Stimulated activated CD4-positive, alpha-beta T cell treated with anti-CD3 and anti-CD28 coated beads, Interleukin-15, amount 100 ng/mL, for 1 hour (primary cell): ENCODE measurements at places on chromosomes 12 and 14.

- no peak for DNase-seq
These were observed 330.0 kb downstream of the SYT1 start for GRCh38 chr12:79194595-79194994.

- DNase-seq, result no peak
These were observed 16.2 kb upstream of the RNASE1 start for GRCh38 chr14:20818861-20819260.

- no peak for DNase-seq
These were observed 42.5 kb downstream of the WDR20 start for GRCh38 chr14:102182190-102182589.

DNA sequence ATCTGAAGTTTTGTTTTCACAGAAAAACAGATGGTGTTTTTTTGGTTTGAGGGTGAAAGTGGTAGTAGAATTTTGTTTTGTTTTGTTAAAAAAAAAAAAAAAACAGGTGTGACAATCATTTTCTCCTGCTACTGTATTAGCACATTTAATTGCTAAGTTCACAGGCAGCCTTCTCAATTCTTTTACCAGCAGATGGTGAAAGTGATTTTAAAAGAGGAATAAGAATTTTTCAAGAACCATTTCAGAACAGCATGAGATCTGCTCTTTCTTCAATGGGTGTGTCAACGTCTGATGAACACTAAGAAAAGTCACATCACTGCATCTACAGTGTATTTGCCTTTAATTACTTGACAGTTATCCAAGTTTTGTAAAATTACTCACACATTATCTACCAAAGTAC, 303.7 kb upstream of the USP15 start:
- DNase-seq, result no peak

DNA sequence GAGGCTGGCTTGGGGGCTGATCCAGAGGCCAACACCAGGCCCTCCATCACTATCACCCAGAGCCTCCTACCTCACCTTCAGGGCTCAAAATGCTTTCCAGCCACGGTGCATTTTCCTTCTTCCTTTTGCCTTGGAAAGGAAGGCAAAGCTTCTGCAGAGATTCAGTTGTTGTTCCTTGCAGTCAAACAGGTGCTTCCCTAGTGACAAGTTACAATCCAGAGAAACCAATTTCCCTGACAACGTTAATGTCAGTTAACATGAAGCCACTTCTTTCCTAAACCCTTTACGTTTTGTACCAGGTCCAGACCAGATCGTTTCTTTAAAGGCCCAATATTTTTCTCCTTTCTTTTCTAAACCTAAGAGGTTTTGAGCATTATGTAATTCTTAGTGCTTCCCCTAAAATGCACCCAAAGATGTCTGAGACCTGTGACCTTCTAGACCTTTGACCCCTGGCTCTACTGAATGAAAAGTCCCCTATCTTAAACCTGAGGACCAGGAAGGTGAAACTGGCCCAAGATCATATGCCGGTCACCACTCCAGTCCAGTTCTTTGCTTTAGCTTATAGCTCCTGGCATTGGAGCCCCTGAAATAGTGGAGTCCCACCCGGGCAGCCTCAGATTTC, 211.5 kb downstream of the SLC41A2 start:
- DNase-seq, result no peak

DNA sequence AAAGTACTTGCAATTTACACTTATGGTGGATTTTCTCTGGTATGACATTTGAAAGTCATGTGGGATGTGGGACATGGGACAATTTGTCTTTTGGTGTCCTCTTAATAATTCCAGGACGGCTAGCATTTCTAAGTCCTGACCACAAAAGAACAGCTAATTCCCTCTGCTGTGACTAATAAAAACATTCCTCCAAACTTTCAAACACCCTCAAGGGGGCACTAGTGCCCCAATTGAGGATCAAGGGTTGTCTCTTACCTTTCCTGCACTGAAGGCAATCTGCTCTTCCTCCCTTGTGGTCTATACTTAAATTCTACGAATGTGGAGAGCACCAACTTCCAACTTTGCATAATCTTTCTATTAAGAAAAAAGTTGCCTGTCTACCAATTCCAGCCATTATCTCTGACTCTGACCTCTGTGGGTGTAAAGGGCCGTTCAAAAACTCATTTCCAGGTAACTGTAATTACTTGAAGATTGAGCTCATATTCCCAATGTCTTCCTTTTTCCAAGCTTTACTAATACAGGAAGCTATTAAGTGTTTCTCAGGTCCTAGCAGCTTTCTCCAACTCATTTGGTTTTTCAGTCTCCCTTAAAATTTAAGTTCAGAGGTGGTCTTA, 210.2 kb downstream of the PTPRO start:
- DNase-seq, result peak; percentile 12

DNA sequence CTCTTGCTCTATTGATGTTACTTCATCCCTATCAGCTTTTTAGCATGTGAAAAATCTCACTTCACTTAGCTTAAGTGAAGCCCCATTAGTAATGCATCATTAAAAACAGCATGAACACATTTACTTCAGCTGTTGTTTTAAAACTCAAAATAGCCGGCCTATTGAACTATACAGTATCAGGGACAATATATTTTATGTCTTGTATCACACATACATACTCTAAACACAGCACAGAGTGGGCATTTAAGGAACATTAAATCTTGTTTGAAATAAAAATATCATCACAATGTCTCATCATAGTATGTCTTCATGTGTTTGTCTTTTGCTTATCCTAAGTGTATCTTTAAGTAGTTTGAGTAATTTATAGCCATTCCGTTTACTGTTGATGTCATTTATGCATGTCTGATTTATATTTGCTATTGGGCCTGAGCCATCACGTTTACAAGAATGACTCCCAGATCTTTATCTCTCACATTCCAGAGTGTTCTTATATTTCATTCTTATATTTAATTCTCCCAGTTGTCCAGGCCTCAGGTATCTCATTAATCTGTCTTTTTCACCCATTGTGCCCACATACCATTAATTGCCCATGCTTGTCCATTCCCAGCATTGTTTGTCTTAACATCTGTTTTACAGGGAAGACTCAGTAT, 57.5 kb downstream of the ARHGAP5 start:
- no peak for DNase-seq

- DNase-seq, result no peak
These were observed 38.5 kb upstream of the SLC6A15 start for GRCh38 chr12:84950971-84951546.

GRCh38 chr14:52656905-52657304, 38.5 kb downstream of the ERO1A start:
- DNase-seq, result no peak

DNA sequence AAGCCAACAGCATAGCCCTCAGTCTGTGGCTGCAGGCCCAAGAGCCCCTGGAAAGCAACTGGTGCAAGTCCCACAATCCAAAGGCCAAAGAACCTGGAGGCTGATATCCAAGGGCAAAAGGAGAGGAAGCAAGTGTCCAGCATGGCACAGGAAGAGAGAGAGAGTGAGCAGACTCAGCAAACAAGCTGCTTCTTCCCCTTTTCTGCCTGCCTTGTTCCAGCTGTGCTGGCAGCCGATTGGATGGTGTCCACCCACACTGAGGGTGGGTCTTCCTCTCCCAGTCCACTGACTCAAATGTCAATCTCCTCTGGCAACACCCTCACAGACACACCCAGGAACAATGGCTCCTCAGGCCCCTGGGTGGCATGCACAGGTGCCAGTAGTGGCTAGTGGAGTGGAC, 33.5 kb downstream of the SMCO2 start:
- no peak for DNase-seq

DNA sequence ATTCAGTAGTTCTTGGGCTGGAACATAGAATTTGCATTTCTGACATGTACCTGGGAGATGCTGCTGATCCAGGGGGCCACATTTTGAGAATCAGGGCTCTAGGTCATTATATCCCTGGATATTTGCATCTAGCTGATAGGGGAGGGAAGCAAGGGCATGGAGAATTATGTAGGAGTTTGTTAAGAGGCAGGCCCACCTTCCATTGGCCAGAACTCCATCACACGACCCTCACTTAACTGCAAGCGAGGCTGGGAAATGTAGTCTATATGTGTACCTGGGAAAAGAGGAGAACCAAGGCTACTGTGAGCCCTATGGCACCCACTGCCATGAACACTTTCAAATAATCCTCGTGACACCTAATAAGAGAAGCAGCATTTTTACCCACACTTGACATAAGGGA, 657.6 kb downstream of the MED13L start:
- DNase-seq, result no peak

GRCh38 chr12:24034160-24034559, 84.7 kb upstream of the SOX5 start:
- DNase-seq, result no peak

DNA sequence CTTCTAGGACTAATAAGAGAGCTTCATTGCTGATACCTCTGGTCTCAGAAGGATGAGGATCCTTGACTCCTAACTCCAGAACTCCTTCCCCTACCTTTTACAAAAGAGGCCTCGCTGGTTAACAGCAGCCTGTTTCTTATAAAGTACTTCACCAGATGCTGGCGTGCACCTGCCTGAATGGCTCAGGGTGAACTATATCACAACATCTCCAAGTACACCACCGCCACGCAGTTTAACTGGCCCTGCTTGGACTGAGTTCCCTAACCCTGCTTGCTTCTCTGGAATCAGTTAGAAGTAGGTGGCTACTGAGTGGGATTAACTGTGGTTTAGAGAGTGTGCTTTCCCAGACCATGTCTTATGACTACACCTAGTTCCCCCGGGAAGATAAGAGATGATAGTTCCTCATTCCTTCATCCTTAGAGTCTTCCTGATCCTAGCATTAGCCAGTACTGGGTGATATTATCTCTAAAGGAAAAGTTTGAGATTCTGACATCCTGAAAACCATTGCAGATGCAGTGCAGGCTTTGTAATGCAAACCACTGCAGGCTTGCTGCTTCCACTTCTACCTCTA, 3.0 kb downstream of the FOXJ2 start:
- DNase-seq, result no peak

DNA sequence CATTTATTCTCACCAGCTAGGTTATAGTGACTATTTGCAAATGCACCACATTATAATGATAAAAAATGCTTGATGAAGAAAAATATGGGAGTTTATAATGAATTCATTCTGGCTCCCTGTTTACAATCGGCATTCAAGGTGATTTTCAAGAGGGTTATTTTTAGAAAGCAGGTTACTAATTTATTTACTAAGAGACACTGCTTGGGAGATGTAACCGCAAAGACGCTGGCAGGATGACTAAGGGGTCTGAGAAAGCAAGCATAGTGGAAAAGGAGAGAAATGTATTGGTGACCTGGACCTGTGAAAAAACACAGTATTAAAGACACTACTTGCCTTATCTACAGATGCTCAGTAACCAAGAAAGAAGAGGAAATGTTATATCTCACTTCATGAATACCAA, 13.3 kb upstream of the PITPNM2 start:
- no peak for DNase-seq

DNA sequence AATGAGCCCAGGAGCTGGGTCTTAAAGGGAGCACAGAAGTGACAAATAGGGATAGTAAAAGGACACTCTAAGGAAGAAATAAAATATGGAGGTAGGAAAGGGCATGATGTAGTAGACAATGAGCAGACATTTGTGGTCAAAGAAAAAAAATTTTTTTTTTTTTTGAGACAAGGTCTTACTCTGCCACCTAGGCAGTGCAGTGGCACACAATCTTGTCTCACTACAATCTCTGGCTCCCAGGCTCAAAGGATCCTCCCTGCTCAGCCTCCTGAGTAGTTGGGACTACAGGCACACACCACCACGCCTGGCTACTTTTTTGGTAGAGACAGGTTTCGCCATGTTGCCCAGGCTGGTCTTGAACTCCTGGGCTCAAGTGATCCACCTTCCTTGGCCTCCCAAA, 8.5 kb downstream of the FKBP3 start:
- no peak for DNase-seq

DNA sequence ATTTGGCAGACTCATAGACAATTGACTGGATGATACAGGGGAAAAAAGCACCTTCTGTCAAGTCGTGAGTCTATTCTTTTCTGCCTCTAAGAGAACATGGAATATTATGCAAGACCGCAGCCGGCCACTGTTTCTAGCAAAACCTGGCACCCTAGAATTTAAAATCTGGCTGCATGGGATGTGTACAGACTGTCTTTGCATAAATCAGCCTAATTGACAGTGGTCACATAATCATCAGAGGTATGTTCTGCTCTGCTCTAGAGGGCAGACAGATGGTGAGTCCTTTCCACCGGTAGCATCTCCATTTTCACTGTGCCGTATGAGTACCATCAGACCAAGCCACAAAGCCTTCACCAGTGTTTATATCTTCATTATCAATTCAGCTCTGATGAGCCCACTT, 80.6 kb downstream of the KCNK10 start:
- DNase-seq, result no peak
